Cortex of kidney (tissue), 1 donor: ENCODE measurements at places on chromosomes 11 and 22.

DNA sequence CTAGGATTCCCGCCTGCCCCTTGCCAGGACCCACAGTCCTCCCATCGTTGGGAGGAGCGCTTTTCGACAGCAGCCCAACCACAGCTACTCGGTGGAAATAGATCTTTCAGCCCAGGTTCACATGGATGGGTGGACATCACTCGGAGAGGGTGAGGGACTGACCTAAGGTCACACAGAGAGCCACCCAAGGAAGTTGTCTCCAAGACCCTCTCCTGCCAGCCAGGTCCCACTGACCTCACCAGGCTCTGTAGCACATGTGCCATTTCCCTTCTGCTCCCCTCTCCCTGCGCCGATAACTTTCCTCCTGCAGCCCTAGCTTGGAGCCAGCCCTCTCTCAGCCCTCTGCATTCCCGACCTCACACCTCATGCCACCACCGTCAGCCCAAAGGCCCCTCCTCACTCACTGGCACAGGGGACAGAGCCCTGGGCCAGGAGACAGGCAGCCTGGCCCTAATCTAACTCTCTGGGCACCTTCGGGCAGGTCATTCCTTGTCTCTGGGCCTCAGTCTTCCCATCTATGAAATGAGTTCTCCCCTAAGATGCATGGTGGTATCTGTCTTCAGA lies 4.7 kb downstream of the KCNJ4 start:
- no peak for DNase-seq

DNA sequence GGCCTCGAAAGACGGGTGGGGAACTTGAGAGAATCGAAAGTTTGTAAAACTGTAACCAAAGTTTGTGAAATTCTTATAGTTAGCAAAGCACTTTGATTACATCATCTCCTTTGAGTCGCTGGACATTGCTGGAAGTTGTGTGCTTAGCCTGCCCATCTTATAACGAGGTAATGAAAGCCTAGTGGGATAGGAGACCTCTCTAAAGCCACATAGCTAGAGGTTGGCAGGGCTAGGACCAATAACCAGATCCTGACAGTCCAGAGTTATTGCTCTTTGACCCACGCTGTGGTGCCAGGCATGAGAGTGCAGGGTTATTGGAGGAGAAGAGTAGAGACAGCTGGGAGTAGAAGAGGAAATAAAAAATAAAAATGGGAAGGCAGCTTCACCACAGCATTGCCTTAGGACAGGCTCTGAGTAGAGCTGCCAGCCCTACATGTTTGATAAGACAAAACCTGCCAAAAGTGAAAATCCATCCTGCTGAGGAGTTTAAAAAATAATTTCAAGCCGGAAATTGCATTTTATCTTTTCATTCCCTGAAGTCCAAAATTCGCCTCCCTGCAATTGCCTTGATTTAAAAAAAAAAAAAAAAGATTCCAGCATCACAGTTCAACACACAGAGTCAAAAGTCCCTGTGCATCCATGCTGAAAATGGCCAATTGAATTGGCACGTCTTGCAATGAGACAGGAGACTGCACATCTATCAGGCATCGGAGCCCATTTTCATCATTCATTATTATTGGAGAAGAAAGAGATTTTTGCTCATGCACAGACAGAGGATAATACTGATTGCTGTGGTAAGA lies 225.5 kb upstream of the POU2AF2 start:
- no peak for DNase-seq

DNA sequence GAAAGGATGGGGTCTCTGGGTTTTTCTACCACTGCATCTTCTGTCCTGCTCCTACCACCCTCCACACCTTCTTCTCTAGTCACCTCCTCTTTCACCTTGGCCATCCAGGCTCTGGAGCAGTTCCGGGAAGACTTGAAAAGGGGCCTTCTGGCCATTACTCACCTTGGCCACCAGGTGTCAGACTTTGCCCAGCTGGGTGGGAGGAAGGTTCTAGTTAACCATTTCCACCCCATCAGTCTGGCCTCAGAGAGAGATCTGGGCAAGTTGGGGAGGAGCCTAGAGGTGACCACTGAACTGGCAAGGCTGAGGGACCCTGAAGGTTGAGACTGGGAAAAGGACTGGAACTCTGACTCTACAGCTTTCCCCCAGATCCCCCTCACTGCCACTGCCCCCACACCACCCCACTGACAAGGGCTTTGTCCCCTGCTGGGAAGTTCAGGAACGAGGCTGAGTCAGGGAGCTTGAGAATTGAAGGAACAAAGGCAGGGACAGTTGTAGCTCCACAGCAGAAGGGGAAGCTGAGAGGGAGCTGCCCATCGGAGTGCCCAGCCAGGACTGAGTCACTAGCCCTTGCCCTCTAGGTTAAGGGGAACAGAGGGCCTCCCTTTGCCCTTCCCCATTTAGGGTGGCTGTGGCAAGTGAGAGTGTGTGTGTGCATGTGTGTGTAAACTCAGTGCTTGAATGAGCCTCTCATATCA lies 3.7 kb upstream of the POLD4 start:
- no peak for DNase-seq

GRCh38 chr11:64233913-64234586 lies at the start of gene VEGFB:
Gene VEGFB, plus strand, starts transcription at chr11:64234584. Its CDS starts 250 bp downstream, at chr11:64234834.
- DNase-seq = no peak

DNA sequence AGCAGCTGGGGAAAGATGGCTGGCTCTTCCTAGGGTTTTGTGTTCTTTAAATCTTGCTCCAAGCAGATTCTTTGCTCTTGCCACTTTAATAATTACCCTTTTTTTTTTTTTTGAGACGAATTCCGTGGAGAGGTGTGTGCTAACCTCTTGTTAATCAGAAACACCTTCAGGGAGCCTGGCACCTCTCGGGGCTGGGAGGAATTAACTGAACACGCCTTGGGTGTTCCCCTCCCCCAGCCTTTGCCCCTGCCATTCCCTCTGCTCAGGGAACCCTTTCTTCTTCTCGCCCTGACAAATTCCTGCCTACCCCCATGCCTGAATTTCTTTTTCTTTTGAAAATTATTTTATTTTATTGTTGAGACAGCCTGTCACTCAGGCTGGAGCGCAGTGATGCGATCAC lies 17.5 kb downstream of the TMPRSS6 start:
- DNase-seq = no peak

GRCh38 chr11:31844351-31844750 lies 33.2 kb upstream of the PAX6 start:
- no peak for DNase-seq
